MCF 10A (cell line): ENCODE measurements at places on chromosomes 4 and X. TPM values are rescaled to one million over a fixed set of nuclear protein-coding genes. Genes with fewer than 3 reads are reported as not detected.

The GAGE2A gene
- total RNA-seq: not detected in 2 replicates

The GYPE gene
- total RNA-seq: not detected in 2 replicates

The ASB5 gene
- total RNA-seq: not detected in 2 replicates

The HMX1 gene
- not detected in 2 replicates for total RNA-seq

The CT45A1 gene
- total RNA-seq: not detected in 2 replicates

The GLRA2 gene
- total RNA-seq: not detected in 2 replicates

The TBX22 gene
- not detected in 2 replicates for total RNA-seq

The ATP1B4 gene
- not detected in 2 replicates for total RNA-seq

The MAGEA2B gene
- total RNA-seq: not detected in 2 replicates

The MAGIX gene
- 0.52 and 0.84 TPM in 2 replicates for total RNA-seq

The XAGE1A gene
- not detected in 2 replicates for total RNA-seq

The HPGD gene
- total RNA-seq: 0.59 and 0.77 TPM in 2 replicates

The SLITRK2 gene
- total RNA-seq: not detected in 2 replicates

The LDB2 gene
- not detected in 2 replicates for total RNA-seq

The PDHA2 gene
- total RNA-seq: not detected in 2 replicates

The SRPX2 gene
- total RNA-seq: 4.7 and 5.3 TPM in 2 replicates

The CXCL5 gene
- 0.51 and 0.54 TPM in 2 replicates for total RNA-seq

The STARD8 gene
- total RNA-seq: 0.37 and 1.0 TPM in 2 replicates

The CXCL3 gene
- total RNA-seq: 9.2 and 9.8 TPM in 2 replicates

The PNMA6F gene
- not detected in 2 replicates for total RNA-seq

The IBSP gene
- total RNA-seq: not detected in 2 replicates

The GPR50 gene
- total RNA-seq: not detected in 2 replicates

The CCDC158 gene
- total RNA-seq: not detected in 2 replicates

The GPAT3 gene
- 0.30 and 0.56 TPM in 2 replicates for total RNA-seq

The HCFC1 gene
- 40.3 and 44.5 TPM in 2 replicates for total RNA-seq

The DMD gene
- total RNA-seq: 17.0 and 19.3 TPM in 2 replicates

The NWD2 gene
- not detected in 2 replicates for total RNA-seq

The LIMCH1 gene
- total RNA-seq: 36.6 and 48.4 TPM in 2 replicates

The SPANXN3 gene
- total RNA-seq: not detected in 2 replicates

The SYTL5 gene
- total RNA-seq: 0.07 TPM in 1 of 2 replicates, not detected in the other

The GAGE13 gene
- total RNA-seq: not detected in 2 replicates

The CHIC1 gene
- total RNA-seq: 7.4 and 8.0 TPM in 2 replicates

The OPHN1 gene
- 4.0 and 4.8 TPM in 2 replicates for total RNA-seq

The TCEAL9 gene
- 40.3 and 63.9 TPM in 2 replicates for total RNA-seq

The CSAG1 gene
- total RNA-seq: not detected in 2 replicates
